Spinal cord (tissue), 10 donors: ENCODE measurements at places on chromosomes 7 and 10. TPM values are rescaled to one million over a fixed set of nuclear protein-coding genes. Genes with fewer than 3 reads are reported as not detected.

Gene ZNF727
- not detected for polyA plus RNA-seq

Gene ODAD2
- polyA plus RNA-seq: 7.0 TPM

Gene LRRC4
- polyA plus RNA-seq: 62.3 TPM

Gene AKR1B1
- polyA plus RNA-seq: 143 TPM

Gene FBXO24
- polyA plus RNA-seq: 2.6 TPM

Gene ZWINT
- polyA plus RNA-seq: 34.6 TPM
